ENCODE measurements at places on chromosomes 3 and 15. TPM values are rescaled to one million over a fixed set of nuclear protein-coding genes. Genes with fewer than 3 reads are reported as not detected.

DNA sequence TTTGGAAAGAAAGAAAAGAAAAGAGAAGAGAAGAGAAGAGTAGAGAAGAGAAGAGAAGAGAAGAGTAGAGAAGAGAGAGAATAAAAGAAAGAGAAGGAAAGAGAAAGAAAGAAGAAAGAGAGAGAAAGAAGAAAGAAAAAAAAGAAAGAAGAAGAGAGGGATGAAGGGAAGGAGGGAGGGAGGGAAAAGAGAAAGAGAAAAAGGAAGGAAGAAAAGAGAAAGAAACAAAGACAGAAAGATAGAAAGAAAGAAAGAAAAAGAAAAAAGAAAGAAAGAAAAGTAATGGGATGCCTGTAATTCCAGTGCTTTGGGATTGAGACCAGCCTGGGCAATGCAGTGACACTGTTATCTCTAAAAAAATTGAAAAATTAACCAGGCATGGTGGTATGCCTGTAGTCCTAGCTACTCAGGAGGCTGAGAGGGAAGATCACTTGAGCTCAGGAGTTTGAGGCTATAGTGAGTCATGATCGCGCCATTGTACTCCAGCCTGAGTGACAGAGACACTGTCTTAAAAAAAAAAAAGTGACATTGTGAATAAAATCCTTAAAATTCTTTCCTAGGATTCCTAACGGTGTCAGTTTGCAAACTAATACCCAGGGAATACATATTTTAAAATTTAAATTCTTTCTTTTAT is 1.7 kb downstream of the RASL12 start:
- no peak for DNase-seq

DNA sequence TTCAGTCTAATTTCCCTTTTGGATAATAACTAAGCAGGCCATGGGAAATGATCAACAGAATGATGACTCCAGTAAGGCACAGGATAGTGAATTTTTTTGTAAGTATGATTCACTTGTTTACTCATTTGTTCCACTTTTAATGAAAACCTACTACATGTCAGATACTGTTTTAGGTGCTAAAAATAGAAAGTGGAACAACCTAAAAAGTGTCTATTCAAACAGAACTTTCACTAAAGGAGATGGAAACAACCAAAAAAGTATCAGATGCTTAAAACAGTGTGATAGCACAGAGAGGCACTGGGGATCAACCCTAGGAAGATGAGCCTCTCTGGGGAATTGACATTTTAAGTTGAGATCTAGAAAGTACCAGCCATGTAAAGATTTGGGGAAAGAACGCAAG is 11.1 kb downstream of the RYK start:
- DNase-seq: peak; percentile 19

DNA sequence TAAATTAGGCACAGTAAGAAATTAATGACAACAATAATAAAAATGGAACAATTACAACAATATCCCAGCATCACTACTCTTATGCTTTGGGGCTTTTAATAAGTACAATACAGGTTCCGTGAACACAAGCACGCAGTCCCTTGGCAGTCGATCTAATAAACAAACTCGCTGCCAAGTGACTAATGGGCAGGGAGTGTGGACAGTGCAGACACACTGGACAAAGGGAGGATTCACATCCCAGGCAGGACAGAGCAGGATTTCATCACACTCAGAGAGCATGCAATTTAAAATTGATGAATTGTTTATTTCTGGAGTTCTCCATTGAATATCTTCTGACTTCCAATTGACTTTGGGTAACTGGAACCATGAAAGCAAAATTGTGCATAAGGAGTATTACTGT is 524.1 kb upstream of the CFAP20DC start:
- DNase-seq: peak; percentile 93

DNA sequence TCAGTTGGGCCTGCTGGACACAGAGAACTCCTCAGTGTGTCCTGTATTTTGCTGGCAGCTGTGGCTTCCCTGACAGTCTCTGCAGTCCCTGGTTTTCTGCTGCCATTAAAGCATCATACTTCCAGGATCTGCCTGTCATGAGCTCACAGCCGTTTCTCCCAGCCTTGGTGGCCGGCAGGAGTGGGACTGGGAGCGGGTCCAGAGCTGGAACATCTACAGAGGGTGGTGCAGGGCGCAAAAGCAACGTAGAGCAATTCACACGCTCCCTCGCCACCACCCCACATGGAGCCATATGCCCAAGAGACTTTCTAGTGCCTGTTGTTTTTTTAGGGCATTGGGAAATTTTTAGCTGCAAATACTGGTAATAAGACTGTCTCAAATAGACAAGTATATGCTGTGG is 33.6 kb downstream of the ABTB1 start:
- no peak for DNase-seq

The TMC3 gene
- not detected for total RNA-seq

- DNase-seq: peak; percentile 16
These were observed 23.0 kb downstream of the MKRN2 start for GRCh38 chr3:12579905-12580304.

The FOXB1 gene
- not detected for total RNA-seq

DNA sequence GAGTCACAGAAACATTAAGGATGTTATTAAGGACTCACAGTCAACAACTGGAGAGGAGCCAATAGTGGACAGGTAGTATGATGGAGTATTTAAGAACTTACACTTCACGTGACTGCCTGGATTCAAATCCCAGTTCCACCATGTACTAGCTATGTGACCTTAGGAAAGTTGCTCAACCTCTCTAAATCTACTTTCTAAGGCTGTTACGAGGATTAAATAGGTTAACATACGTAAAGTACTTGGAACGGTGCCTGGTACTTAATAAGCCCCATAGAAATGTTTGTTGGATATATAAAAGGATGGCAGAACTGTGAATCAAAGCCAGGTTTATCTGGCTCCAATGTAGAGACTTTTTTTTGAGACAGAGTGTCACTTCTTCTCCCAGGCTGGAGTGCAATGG is 24.4 kb downstream of the THRB start:
- DNase-seq: no peak

The ABI3BP gene
- total RNA-seq: 0.48 TPM

- no peak for DNase-seq
These were observed 1176.0 kb upstream of the ALCAM start for GRCh38 chr3:104190681-104191080.

DNA sequence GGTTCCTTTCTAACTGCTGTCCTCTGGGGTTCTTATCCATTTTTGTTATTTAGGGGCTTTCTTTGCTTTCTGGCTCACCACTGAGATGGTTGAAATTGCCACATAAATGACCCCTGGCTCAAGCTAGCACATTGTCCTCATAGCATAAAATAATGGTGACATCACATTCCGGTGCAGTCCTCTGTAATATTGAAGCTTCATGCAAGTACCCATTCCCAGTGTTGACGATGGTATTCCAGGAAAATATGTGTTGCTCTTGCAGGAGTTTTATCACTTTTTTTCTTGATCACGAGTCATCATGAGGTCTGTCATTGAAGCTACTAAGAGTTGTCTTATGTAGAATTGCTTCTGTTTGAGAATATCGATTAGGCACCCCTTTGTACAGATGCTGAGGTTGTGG is 56.1 kb downstream of the CRTC3 start:
- peak; percentile 24 for DNase-seq

The SKOR1 gene
- not detected for total RNA-seq

The FAM107A gene
- not detected for total RNA-seq

- no peak for DNase-seq
These were observed 46.0 kb downstream of the SETD2 start for GRCh38 chr3:47117807-47118364.

GRCh38 chr3:188750617-188751016 is 421.2 kb upstream of the TPRG1 start:
- no peak for DNase-seq

GRCh38 chr15:45993072-45993471 is 358.2 kb downstream of the SQOR start:
- DNase-seq: no peak

DNA sequence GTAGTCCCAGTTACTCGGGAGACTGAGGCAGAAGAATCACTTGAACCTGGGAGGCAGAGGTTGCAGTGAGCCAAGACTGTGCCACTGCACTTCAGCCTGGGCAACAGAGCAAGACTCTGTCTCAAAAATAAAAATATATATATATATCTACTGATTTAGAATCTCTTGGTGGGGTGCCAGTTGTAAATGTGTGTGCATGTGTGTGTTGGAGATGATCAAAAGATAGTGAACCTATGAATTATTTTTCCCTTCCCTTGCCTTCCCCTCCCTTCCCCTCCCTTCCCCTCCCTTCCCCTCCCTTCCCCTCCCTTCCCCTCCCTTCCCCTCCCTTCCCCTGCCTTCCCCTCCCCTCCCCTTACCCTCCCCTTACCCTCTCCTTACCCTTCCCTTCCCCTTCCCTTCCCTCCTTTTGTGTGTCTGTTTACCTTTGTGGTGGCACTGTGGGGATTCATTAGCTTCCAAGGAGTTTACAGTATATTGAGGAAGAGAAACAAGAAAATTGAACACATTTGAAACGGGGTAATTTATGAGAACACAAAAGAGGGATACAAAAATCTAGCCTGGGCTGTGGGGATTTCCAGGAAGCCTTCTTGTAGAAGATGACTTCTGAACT is 281.5 kb upstream of the DPPA4 start:
- no peak for DNase-seq

DNA sequence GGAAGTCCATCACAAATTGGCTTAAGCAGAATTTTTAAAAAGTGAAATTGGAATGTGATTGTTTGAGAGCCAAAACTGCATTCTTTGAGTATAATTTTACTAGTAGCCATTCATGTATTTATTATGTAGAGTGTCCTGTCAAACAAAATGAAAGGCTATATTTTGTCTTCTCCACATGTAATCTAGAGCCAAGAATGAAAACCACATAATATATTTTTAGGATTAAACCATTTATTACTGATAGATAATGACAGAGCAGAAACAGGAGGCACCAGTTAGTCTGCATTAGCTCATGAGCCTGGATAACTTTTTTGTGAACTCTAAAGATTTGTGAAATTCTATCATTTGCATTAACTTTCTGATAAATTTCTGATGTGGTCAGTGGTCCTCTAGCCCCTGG is 130.2 kb downstream of the FILIP1L start:
- no peak for DNase-seq

GRCh38 chr3:197791892-197792647 is 1.0 kb downstream of the LRCH3 start:
- DNase-seq: peak; percentile 35

- DNase-seq: no peak
These were observed 459.4 kb upstream of the ROBO1 start for GRCh38 chr3:80227216-80227615.

GRCh38 chr15:100924436-100924835 is 5.3 kb downstream of the LRRK1 start:
- DNase-seq: no peak

The SLC24A5 gene
- 0.29 TPM for total RNA-seq

GRCh38 chr3:185630182-185630622 is 44.1 kb downstream of the SENP2 start:
- DNase-seq: peak; percentile 76

- peak; percentile 34 for DNase-seq
These were observed 89.5 kb upstream of the UBE2E2 start for GRCh38 chr3:23113455-23114171.

DNA sequence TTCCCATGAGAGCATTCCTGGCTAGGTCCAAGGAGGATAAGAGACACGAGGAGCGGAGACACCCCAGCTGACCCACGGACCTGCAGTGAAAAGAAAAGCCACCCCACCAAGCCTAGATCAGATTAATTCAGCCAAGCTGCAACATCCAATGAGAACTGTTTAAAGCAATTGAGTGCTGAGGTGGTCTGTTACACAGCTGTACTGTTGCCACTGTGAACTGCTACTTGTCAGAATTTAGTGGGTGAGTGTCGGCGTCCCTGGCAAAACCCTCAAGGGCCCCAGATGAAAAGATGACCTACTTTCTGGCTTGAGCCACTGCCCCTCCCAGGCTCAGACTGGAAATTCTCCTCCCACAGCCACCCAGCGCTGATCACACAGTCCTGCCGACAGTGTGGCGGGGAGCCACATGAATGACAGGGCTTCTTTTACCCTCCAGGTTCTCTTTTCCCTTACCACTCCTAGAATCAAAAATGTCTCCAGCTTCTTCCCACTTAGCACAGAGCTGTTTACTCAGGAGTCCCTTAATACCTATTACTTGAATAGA is 26.4 kb upstream of the KBTBD12 start:
- peak; percentile 5 for DNase-seq

DNA sequence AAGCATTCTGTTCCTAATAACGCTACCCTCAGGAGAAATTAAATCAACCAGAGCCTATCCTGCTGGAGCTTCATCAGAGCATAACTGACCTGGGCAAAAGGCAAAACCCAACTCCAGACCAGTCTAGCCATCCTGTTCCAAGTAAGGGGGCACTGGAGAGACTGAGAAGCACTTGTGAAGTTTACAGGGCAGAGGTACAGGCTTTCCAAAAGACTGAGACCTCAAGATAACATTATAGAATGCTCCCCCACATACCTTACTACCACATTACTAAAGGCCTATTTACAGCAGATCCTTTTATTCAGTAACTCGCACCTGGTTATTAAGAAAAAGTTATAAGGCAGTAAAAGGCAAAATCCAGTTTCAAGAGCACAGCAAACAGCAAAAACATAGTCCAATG is 35.5 kb downstream of the RFX7 start:
- no peak for DNase-seq

The NDN gene
- total RNA-seq: 24.0 TPM
